ENCODE measurements at places on chromosomes 11 and 22.

- H3K4me1 ChIP-seq = no peaks in the 10 kb centered on the region
- no peak overlapping the region for H3K27ac ChIP-seq
- no peak for DNase-seq
- H3K27me3 ChIP-seq = peaks cover 2% of the 10 kb centered on the region
Measured at GRCh38 chr11:33674035-33674814, 26.4 kb downstream of the C11orf91 start.

DNA sequence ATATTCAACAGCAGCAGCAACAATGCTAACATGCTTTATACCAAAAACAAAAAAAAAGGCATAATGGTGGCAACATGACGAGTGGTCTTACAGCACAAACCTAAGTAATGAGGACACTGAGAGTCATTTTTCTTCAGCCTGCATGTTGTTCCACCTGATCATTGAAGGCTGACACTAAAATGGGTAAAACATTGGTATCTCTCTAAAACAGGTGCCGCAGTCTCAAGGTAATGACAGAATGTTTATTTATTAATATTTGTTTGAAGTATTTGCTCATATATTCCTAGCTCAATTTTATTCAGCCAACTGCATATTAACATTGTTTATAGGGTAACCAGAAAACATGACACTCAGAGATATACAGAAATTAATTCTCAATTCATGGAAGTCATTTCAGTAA lies 8.3 kb upstream of the DEUP1 start:
- H3K36me3 ChIP-seq = no peaks in the 10 kb centered on the region
- no peaks in the 10 kb centered on the region for H3K4me1 ChIP-seq
- no peak for DNase-seq
- no peaks in the 10 kb centered on the region for H3K27me3 ChIP-seq
- H3K4me3 ChIP-seq = no peak overlapping the region

DNA sequence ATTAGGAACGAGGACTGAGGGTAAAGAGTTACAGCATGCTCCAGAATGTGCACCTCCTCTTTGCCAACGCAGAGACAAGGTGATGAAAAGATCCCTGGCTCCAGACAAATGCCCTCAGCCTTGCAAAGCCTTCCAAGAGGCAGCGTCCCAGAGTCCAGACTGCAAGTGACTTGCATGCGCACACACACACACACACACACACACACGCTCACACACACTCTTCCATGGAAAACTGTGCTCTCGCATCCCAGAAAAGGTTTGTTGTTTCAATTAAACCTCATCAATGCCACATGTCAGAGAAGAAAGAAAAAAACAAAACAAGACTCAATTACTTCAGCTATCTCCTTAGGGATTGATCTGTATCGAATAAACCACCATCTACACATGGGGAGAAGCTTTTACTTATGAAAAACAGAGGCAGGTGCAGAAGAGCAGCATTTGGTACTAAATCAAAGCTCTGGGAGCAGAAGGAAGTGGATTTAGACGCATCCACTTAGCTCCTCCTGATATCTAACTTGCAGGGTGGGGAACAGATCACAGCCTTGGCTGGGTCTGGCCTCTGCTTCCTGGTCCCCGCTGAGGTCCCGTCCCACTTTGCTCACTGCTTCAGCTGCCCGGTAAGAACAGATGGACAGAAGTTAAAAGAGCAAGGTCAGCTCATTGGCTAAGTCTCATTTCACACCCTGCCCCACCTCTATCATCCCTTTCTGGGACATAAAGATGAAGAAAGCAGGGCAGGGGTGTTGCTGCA lies 249.8 kb upstream of the BLID start:
- no peaks in the 10 kb centered on the region for H3K4me1 ChIP-seq
- no peak overlapping the region for H3K4me3 ChIP-seq
- H3K27ac ChIP-seq = no peak overlapping the region
- no peaks in the 10 kb centered on the region for H3K36me3 ChIP-seq

GRCh38 chr11:64891880-64892279 lies 13.5 kb upstream of the EHD1 start:
- H3K27ac ChIP-seq = no peak overlapping the region
- peaks cover 29% of the 10 kb centered on the region for H3K4me1 ChIP-seq
- H3K27me3 ChIP-seq = no peaks in the 10 kb centered on the region
- DNase-seq = no peak
- H3K36me3 ChIP-seq = peaks cover 13% of the 10 kb centered on the region
- H3K4me3 ChIP-seq = no peak overlapping the region

DNA sequence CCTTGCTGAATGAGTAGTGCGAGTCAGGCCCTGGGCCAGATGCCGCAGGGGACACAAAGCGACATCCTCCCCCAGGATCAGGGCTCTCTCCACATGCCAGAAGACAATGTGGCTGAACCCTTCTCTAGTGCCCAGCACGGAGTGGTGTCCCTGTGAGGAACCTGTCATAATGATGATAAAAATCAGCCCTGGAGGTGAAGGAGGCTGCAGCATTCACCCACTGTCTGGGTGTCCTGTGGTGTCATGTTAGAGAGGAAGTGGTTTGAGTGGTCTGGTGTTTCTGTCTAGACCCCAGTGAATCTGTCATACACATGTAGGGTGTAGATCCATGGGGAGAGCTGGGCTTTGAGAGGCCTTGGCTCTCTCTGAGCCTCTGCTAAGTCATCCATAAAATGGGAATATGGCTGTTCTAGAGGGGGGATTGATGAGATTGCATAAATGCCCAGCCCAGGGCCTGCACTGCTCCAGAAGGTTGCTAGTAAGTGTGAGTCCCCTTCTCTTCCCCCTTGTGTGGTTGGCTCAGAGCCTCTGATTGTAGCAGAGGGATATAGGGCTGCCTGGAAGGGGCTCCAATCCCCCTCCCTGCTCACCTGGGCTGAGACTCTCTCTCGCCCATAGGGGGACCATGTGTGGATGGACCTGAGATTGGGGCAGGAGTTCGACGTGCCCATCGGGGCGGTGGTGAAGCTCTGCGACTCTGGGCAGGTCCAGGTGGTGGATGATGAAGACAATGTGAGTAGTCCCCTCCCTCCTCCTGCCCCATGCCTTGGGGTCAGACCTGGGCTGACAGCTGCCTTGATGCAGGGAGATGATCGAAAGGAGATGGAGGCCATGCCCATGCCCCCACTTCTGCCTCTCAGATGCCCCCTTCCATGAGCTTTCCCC lies 14.3 kb downstream of the MYO7A start:
- peaks cover 9% of the 10 kb centered on the region for H3K4me1 ChIP-seq
- no peaks in the 10 kb centered on the region for H3K36me3 ChIP-seq
- H3K4me3 ChIP-seq = no peak overlapping the region
- H3K27me3 ChIP-seq = no peaks in the 10 kb centered on the region
- no peak for DNase-seq
- no peak overlapping the region for H3K27ac ChIP-seq

- no peak for DNase-seq
- no peak overlapping the region for H3K4me3 ChIP-seq
- H3K27me3 ChIP-seq = no peaks in the 10 kb centered on the region
- H3K36me3 ChIP-seq = peaks cover 12% of the 10 kb centered on the region
- no peak overlapping the region for H3K27ac ChIP-seq
Measured at GRCh38 chr11:17905477-17905876, 107.4 kb downstream of the SERGEF start.

DNA sequence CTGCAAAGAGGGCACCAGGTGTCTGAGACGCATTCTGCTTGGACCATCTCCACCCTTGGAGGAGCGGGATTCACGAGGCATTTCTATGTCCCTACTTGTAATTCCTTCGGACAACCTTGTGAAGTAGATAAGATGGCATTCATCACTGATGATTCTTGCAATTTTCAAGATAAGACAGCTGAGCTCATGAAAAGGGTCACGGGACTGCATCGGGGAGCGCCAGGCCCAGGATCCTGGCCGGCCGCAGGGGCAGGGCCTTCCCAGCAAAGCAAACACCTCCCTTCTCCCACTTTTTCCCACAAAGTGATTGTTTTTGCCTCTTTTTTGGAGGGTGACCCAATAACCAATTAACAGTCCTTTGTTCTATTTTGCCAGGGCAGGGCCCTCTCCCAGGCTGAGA lies 8.4 kb downstream of the LIF start:
- H3K27ac ChIP-seq = no peak overlapping the region
- H3K4me1 ChIP-seq = peaks cover 3% of the 10 kb centered on the region
- no peaks in the 10 kb centered on the region for H3K27me3 ChIP-seq
- no peak overlapping the region for H3K4me3 ChIP-seq
- no peak for DNase-seq
- no peaks in the 10 kb centered on the region for H3K36me3 ChIP-seq

DNA sequence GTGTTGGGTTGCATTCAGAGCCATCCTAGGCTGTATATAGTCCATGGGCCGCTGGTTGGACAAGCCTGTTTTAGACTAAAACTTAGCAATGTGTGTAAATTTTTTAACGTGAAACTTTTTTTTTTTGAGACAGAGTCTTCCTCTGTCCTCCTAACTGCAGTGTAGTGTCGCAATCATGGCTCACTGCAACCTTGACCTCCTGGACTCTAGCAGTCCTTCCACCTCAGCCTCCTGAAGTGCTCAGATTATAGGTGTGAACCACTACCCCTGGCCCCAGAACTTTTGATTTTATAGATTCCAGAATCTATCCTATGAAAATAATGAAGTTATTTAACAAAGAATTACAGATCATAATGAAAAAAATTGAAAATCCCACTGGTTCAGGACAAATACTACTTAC lies 29.9 kb upstream of the PANX2 start:
- H3K36me3 ChIP-seq = no peaks in the 10 kb centered on the region
- DNase-seq = no peak
- no peaks in the 10 kb centered on the region for H3K27me3 ChIP-seq
- no peak overlapping the region for H3K27ac ChIP-seq

GRCh38 chr22:31952094-31952401 lies 7.7 kb downstream of the YWHAH start:
- no peak overlapping the region for H3K4me3 ChIP-seq
- H3K27ac ChIP-seq = no peak overlapping the region
- H3K27me3 ChIP-seq = no peaks in the 10 kb centered on the region
- peaks cover 54% of the 10 kb centered on the region for H3K4me1 ChIP-seq
- H3K36me3 ChIP-seq = peaks cover 21% of the 10 kb centered on the region
- DNase-seq = no peak

DNA sequence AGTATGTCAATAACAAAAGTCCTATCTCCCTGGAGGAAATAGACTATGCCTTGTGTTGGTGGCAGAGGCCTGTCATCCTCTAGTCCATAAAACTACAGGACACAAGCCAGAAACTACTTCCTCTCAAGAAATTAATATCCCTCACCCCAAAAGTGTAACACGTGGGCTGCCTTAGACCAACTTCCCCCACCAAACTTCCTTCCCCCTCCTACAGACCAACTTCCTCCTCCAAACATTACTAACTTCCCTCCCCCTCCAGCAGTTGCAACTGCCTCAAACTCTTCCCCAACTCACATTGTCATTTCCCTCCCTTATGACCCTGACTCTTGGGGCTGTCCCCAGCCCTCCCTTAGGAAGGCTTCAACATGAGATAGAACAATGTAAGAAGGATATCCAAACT lies 6.3 kb downstream of the OR52K2 start:
- no peak overlapping the region for H3K27ac ChIP-seq
- no peak for DNase-seq
- no peak overlapping the region for H3K4me3 ChIP-seq
- H3K27me3 ChIP-seq = peaks cover 6% of the 10 kb centered on the region
- H3K4me1 ChIP-seq = peaks cover 3% of the 10 kb centered on the region

DNA sequence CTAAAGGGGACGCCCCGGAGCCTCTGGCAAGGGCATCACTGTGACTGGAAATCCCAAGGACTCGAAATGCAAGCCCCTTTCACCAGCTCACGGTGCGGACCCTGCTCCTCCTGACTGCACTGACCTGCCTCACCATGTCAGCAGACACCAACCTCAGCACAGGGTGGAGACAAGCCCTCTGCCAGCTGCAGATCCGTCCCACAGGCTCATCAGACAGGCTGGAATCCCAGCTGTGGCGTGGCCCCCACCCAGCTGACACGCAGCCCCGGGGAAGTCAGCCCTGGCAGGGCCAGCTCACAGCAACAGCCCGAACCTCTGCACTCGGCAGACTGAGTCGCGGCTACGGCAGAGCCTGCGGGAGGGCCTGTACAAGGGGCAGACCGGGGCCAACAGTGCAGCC lies 36.8 kb downstream of the BRD1 start:
- H3K27me3 ChIP-seq = no peaks in the 10 kb centered on the region
- no peak overlapping the region for H3K4me3 ChIP-seq
- H3K27ac ChIP-seq = no peak overlapping the region
- no peak for DNase-seq
- H3K36me3 ChIP-seq = peaks cover 84% of the 10 kb centered on the region

GRCh38 chr11:9332655-9333054 lies 18.3 kb upstream of the TMEM41B start:
- H3K36me3 ChIP-seq = no peaks in the 10 kb centered on the region
- DNase-seq = no peak
- no peak overlapping the region for H3K4me3 ChIP-seq
- H3K27me3 ChIP-seq = no peaks in the 10 kb centered on the region

DNA sequence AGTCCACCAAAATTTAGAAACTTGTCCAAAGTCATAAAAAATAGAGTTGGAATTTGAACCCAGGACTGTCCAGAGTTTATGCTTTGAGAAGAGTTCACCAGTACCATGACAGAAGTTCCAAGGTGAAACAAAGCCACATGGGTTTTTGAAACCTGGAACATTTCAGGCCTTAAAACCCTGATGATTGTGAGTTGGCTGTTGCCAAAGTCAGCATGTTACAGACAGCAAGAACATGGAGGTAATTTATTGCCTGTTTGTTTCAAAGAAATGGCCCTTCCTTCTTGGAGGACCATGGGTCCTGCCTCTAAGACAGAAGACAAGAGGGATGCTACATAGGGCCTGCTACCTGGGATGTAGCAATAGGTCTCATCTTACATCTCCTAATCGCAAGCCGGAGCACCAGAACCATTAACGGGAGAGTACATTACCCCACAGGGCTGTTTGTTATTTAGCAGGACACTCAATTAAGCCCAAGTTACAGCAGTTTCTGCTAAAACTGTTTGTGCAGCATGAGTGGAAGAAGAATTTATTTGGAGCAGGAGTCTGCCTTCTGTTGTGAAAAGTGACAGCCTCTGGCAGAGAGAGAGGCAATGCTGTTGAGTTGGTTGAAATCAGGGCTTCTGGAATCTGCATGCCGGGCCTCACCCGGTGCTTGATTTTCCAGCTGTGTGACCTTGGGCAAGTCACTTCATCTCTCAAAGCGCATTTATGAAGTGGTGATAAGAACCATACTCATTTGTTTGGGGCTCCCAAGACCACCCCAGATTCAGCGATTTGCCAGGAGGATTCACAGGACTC lies 136.2 kb downstream of the LDLRAD3 start:
- H3K4me3 ChIP-seq = no peak overlapping the region
- no peak overlapping the region for H3K27ac ChIP-seq
- DNase-seq = no peak
- H3K36me3 ChIP-seq = no peaks in the 10 kb centered on the region
- H3K4me1 ChIP-seq = no peaks in the 10 kb centered on the region
- peaks cover 3% of the 10 kb centered on the region for H3K27me3 ChIP-seq

GRCh38 chr11:5618807-5619206 lies 6.0 kb upstream of the TRIM34 start:
- H3K4me3 ChIP-seq = no peak overlapping the region
- no peak for DNase-seq
- peaks cover 1% of the 10 kb centered on the region for H3K4me1 ChIP-seq

Measured in CD4-positive, alpha-beta T cell (primary cell).